ENCODE measurements at places on chromosomes 3 and 15.

DNA sequence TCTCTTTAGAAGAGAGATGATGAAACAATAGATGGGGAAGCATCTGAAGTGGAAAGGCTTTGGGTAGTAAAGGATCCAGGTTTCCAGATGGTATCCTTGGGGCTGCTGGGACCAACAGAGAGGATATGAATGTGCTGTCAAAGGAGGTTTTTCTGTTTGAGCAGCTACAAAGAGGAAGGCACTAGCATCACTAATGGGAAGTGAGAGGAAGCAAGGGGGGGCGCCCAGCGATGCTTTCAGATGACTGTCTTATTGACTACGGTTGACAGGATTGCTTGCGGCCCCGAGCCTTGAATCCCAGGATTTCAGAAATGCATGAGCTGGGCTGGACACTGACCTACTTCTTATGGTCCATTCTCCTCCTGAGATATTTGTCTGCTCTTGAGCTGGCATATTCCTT lies 103.8 kb upstream of the GALNT15 start:
- DNase-seq, result no peak

GRCh38 chr3:139518926-139519842 lies 20.4 kb downstream of the RBP1 start:
- no peak for DNase-seq

GRCh38 chr15:31273258-31273941 lies 53.2 kb upstream of the KLF13 start:
- DNase-seq, result no peak

- DNase-seq, result no peak
These were observed 2.3 kb downstream of the FBN1 start for GRCh38 chr15:48643206-48643605.

- no peak for DNase-seq
These were observed 7.8 kb upstream of the AEN start for GRCh38 chr15:88613074-88613944.

Measured in activated T-helper 9 cell treated with anti-CD3 and anti-CD28 coated beads, Interleukin-2, amount 50 U/mL, for 16 hours (primary cell).